OCI-LY7 (cell line): ENCODE measurements at places on chromosomes 2 and 18.

- DNase-seq = no peak
Measured at GRCh38 chr18:59694824-59695223, 2.4 kb downstream of the CCBE1 start.

GRCh38 chr2:175036582-175037018 is 31.4 kb upstream of the CHN1 start:
- peak; percentile 52 for DNase-seq

GRCh38 chr2:212938144-212938793 is 213.1 kb downstream of the IKZF2 start:
- DNase-seq = no peak

DNA sequence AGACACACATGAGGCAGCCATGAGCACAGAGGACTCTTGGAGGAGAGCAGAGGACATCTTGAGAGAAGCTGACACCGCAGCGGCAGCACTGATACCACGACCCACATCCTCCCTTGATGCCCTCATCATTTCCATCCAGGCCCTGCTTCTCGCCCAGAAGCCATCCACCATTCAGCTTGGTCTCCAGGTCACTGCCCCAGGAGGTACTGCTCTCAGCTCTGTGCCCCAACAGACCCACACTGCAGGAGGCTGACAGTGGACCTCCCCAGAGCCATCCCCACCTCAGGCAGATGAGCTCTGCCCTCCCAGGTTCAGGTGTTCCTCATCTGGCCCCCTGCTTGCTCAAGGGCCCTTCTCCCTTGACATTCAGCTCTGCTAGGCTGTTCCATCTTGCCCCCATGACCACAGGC is 74.9 kb downstream of the ACKR3 start:
- no peak for DNase-seq

- no peak for DNase-seq
Measured at GRCh38 chr18:48303883-48304282, 105.3 kb downstream of the ZBTB7C start.

DNA sequence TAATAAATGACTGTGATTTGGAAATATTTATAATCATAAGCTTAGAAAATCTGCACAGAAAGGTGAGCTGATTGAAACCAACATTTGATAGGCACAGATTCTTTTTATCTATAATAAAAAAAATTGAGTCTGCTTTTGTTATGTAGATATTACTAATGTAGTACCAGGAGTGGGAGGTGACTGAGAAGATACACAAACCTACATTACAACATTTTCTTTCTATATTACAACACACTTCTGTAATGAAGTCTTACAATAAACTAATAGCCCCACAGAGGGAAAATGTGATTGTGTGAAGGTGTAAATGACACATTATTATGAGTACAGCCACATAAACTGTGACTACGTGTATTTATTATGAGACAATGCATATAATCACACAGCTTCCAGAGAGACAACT is 241.6 kb downstream of the PIEZO2 start:
- DNase-seq = no peak

DNA sequence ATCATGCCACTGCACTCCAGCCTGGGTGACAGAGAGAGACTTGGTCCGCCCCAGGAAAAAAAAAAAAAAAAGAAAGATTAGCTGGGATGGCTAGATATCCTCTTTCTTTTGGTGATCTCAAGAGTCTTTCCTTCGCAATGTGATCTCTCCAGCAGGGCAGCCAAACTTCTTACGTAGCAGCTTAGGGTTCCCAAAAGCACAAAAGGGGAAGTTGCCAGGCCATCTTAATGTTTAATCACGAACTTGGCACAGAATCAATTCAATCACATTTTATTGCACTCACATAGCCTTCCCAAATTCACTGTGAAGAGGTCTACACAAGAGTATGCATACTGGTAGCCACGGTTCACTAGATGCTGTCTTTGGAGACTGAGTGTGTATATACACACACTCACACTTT is 53.1 kb downstream of the VIL1 start:
- no peak for DNase-seq

DNA sequence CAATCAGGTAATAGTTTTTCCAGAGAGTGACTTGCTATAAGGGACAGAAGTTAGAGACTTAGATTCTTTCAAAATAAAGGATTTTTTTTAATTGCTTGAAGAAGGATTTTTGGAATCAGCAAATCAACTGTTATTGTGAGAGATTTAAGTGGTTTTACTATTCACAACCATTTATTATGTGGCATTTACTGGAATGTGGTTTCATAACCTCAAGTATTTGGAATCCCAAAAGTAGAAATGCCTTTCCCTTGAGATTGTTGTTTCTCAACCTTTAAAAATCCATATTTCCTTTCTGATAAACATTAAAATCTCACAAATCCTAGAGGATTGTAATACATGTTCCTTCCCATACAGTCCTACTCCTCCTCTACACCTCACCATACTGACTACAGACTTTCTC is 5.0 kb downstream of the TANK start:
- no peak for DNase-seq

DNA sequence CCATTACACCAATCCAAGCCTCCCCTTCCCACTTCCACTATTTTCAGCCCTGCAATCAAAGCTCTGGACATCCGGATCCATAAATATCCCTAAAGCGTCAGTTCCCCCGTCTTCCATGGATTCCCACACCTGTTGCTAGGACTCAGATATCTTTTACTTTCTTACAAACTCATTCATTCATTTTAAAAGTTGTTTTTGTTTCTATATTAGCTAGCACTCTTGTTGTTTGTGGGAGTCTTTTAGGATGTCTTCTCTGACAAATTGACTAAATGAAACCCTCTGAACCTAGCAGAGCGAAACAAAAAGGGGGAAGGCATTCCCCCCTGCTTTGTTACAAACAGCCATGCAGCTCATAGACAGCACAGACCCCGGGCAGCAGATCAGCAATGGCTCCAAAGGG is 9.0 kb upstream of the NBAS start:
- no peak for DNase-seq

- no peak for DNase-seq
Measured at GRCh38 chr2:108536133-108536780, 2.0 kb downstream of the LIMS1 start.

DNA sequence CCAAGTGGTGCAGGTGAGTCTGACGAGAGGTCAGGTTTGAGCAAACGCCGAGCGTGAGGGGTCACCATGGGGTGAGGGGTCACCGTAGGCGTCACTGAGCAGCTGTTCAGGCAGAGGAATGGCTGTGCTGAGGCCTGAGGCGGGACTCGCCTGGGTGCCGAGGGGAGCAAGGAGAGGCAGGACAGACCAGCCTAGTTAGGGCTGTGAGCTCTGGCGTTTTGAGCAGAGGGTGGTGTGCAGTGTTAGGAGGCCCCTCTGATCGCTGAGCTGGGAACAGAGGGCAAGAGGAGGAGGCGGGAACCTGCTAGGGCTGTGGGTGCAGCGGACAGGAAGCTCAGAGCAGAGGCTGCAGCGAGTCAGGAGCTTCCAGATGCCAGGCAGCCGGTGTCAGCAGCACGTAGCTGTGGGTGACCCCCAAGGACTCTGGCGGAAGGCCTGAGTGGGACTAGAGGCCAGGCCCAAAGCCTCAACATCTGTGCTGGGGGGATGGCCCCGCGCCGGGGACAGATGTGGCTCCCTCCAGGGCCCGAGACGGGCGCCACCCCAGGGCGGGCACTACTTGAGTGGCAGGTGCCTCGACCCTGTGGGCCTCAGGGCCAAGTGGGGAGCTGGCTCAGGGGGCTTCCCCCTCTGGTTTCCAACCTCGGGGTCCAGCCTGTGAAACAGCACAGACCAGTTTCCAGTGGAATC is 55.7 kb downstream of the KCNG2 start:
- no peak for DNase-seq

GRCh38 chr18:39586741-39587140 is 2021.1 kb upstream of the CELF4 start:
- DNase-seq = no peak

- DNase-seq = peak; percentile 10
Measured at GRCh38 chr2:166417669-166418068, 41.9 kb upstream of the SCN9A start.

DNA sequence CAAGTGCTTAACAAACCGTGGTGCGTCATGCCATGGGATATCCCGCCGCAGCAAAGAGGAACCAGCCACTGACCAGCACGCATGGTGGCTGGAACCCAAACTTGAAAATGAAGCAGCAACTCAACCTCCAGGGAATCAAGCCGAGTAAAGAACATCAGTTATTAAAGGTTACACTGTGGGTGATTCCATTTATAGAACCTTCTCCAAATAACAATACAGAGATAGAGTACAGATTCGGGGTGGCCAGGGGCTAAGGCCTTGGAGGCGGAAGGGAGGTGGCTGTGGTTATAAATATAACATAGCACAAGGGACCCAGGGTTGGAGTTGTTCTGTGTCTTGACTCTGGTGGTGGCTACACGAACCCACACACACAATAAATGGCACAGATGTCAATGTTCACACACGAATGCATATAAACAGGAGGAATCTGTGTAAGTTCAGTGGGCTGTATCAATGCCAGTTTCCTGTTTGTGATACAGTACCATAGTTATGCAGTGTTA is 123.1 kb downstream of the EIPR1 start:
- peak; percentile 79 for DNase-seq

DNA sequence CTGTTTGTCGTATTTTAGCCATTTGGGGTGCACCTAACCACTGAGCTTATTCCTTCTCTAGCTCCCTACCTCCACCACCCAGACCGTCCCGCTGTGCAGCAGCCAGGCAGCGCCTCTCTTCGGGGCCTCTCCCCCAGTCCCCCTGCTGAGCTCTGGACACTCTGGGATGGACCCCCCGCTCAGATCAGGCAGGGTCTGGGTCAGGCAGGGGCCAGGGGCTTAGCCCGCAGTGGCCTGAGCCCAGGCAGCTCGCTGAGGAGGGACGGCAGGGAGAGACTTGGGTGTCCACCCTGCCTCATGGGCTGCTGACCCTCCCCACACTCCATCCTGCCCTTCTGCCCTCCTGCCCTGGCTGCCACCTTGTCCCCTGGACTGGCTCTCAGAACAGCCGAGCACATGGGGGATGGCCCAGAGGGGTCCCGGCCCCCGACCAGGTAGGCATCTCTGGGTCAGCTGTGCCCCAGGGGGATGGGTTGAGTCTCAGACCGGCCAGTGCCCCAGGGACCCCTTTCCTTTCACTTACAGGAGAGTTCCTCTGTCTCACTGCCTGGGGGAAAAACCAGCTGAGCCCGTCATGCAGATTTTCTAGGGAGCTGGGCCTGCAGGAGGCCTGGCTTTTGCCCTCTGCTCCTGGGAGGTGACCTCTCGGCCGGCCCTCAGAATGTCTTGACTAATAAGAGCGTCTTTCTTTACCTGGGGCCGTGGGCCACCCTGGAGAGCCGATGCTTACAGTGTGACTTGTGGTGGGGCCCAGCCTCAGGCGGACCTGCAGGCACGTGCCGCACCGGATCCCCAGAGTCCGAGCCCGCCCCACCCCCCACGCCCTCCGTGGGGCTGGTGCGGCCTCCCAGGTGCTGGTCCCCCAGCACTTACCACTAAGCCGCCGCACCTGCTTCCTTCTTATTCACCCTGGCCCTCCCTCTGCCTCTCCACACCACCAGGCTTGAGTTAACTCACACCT is 22.8 kb upstream of the PXDN start:
- no peak for DNase-seq

GRCh38 chr2:222960126-222960525 is 91.9 kb upstream of the KCNE4 start:
- no peak for DNase-seq

DNA sequence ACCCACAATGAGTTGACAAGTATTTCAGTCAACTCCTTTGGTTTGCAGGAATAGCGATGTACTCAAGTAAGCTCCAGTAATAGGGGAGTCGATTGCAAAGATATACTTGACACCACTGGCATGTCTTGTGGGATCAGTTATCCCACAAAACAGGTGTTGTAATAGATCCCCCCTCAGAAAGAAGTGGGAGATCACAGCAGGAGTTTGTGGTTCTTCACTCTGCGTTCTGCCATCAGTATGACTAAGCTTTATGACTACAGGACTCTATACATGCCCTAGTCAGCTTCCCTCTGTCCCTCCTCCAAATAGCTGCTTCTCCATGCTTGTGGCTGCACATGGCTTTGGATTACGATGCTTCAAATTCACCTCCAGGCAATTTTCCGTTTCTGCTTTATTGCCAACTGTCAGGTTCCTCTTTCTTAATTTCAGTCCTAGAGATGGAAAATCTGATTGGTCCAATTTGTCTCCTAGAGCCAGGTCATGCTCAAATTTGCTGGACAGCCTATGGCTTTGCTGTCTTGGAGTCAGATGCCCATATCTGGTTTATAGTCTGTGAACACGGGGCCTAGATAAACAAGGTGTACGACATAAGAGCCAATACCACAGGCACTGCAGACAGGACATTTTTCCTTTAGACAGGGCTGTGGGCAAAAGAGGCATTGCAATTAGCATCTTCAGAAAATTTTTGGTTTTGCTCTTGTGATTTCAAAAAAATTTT is 221.7 kb downstream of the PAX3 start:
- DNase-seq = no peak

DNA sequence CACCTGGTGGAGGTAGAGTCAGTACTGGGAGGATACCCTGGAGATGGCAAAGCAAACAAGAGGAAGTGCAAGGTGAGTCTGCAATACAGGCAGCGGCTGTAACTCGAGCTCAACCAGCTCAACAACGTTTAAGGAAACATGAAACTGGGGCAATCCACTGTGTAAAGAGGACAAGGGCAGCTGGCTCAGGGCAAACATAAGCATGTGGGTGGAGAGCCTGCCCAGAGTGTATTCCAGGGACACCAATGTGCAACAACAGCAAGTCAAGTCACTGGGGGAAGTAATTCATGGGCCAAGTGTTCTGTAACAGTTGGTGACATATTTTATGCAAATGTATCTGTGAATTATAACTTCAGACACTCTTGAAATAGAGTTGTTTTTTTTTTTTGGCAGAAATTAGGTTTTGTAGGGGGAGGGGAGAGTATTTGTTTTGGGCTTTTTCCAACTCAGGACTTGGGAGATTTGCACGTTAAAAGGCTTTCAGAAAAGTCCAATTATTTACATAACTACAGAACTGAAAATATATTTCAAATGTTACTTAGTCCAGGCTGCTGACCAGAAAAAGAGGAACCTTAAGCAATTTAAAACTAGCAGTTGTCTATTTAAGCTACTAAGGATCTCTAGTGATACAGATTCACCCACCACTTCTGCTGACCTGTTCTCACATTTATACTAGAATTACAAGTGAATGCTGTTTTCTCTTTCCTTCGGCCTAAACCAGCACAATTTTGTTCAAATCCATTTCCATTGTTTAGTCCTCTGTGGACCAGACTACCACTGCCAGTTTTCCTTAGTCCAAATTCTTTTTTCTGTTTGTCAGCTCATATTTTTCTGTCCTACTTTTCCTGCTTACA is 18.6 kb downstream of the NRXN1 start:
- peak; percentile 7 for DNase-seq

- DNase-seq = no peak
Measured at GRCh38 chr18:53796040-53796729, 428.3 kb downstream of the MBD2 start.
